ENCODE measurements at places on chromosomes 5 and 9. TPM values are rescaled to one million over a fixed set of nuclear protein-coding genes. Genes with fewer than 3 reads are reported as not detected.

GRCh38 chr5:164861610-164862009, 1356.2 kb downstream of the MAT2B start:
- no peaks in the 10 kb centered on the region for H3K27me3 ChIP-seq
- no peaks in the 10 kb centered on the region for H3K36me3 ChIP-seq
- H3K4me3 ChIP-seq, result no peak overlapping the region
- H3K4me1 ChIP-seq, result no peaks in the 10 kb centered on the region

DNA sequence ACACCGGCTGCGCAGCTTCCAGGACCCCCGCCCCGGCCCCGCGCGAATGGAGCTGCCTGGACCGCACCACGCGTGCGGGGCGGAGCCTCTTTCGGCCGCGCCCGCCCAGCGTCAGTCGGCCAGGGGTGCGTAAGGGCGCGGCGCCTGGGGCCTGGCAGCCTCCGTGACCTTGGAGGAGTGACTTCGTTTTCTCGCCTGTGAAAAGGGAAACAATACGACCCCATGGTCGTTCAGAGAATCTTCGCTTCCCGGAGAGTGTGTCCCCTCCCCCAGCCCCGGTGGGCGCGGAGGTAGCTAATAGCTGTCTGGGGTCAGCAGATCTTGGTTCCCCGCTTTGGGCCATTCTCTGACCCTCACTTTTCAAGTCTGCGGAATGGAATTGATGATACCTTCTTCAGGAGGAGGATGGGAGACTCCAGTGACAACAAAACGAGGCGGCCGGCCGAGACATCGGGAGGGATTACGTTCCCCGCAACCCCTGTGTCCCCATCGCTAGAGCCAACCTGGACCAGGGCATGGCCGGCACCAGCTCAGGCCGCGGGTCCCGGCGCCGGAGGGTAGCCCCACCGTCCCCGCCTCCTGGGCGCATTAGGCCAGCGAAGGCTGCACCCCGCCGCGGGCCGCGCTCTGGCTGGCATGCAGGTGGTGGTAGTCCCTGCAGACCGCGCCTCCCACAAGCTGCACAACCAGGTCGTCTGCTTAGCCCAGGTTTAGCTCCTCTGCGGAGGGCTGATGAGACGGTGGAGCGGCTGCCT, 5.5 kb upstream of the CDHR2 start:
- peaks cover 7% of the 10 kb centered on the region for H3K4me1 ChIP-seq
- DNase-seq, result peak; percentile 90
- H3K27me3 ChIP-seq, result no peaks in the 10 kb centered on the region

- DNase-seq, result no peak
- H3K4me1 ChIP-seq, result peaks cover 37% of the 10 kb centered on the region
- no peak overlapping the region for H3K27ac ChIP-seq
- no peaks in the 10 kb centered on the region for H3K27me3 ChIP-seq
- no peaks in the 10 kb centered on the region for H3K36me3 ChIP-seq
Measured at GRCh38 chr9:91907484-91908292, 42.3 kb downstream of the ROR2 start.

- no peaks in the 10 kb centered on the region for H3K36me3 ChIP-seq
- H3K4me1 ChIP-seq, result no peaks in the 10 kb centered on the region
- H3K27me3 ChIP-seq, result no peaks in the 10 kb centered on the region
- H3K27ac ChIP-seq, result no peak overlapping the region
Measured at GRCh38 chr9:138050472-138051330, 173.1 kb downstream of the CACNA1B start.

DNA sequence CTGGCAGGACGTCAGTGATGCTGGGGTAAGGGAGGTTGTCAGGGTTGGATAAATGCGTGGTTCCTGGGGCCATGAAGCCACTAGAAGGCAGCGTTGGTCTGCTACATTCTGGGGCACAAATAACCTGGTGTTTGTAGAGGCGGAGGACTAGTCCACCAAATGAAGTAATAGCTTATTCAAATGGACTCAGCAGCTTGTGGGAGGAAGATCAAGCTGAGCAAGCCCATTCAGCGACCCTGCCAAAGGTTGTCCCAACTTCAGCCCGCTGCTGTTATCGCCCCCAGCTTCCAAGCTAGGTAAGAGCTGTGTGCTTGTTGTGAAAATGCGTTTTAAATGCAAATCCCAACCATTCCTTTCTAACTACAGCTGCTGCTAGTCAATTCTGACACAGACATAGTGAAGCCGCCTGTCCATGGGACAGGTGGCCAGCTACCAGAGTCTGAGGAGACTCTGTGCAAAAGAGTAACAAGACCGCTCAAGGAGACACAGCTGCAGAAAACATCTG, 7.6 kb upstream of the FAM240B start:
- H3K27me3 ChIP-seq, result no peaks in the 10 kb centered on the region
- no peak overlapping the region for H3K27ac ChIP-seq
- DNase-seq, result peak; percentile 45
- H3K4me1 ChIP-seq, result no peaks in the 10 kb centered on the region

- H3K27ac ChIP-seq, result no peak overlapping the region
- H3K4me3 ChIP-seq, result no peak overlapping the region
- no peaks in the 10 kb centered on the region for H3K4me1 ChIP-seq
Measured at GRCh38 chr5:170223906-170224305, 8.9 kb upstream of the C5orf58 start.

DNA sequence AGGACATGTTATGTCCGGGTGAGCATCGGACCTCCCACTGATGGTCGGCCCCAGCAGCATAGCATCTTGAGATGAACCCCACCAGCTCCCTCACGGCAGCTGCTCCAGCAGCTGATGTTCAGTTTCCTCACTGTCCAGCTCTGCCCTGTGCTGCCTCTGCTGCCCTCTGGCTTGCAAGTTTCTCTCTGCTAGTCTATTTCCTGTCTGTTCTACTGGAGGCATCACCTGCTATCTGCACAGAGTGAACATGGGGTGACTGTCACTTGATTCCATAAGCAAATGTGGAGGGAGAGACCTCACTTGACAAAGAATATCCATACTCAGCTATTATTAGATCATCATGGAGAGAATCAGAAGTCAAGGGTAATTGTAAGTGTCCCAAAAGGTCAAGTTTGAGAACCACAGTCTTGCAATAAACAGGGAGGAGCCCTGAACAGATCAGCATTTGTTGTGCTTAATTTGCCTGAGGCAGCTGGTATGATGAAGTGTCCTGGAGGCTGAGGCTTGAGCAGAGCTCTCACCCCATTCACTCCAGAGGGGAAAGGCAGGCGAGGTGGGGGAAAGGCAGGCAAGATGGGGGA, 702.8 kb downstream of the SEMA5A start:
- DNase-seq, result peak; percentile 13
- no peaks in the 10 kb centered on the region for H3K27me3 ChIP-seq
- H3K36me3 ChIP-seq, result no peaks in the 10 kb centered on the region
- H3K4me1 ChIP-seq, result no peaks in the 10 kb centered on the region
- no peak overlapping the region for H3K4me3 ChIP-seq
- peak overlapping the region; percentile 76 for H3K27ac ChIP-seq

- no peak overlapping the region for H3K27ac ChIP-seq
- H3K27me3 ChIP-seq, result no peaks in the 10 kb centered on the region
- H3K36me3 ChIP-seq, result no peaks in the 10 kb centered on the region
- H3K4me3 ChIP-seq, result no peak overlapping the region
Measured at GRCh38 chr5:59760785-59761348, 132.7 kb downstream of the PDE4D start.

DNA sequence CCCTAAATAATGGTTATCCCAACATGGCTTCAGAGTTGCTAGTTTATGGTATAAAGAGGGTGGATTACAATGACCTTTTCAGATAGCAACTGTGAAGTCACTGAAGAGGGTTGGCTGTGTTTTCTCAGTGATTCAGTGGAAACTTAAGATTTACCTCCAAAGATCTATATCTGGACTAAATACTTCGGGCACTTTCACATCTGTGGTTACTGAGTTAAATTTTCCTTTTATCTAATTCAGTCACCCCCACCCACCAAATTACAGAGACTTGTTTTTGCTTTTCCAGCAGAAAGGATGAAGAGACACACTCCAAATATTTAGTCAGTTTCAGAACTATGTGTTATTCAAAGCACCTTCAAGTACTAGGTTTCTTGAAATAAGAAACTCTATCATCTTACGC, 573.2 kb downstream of the CCDC171 start:
- H3K27me3 ChIP-seq, result no peaks in the 10 kb centered on the region
- no peaks in the 10 kb centered on the region for H3K36me3 ChIP-seq
- no peak for DNase-seq

GRCh38 chr9:131620764-131621520, 75.6 kb downstream of the PRRT1B start:
- H3K4me1 ChIP-seq, result no peaks in the 10 kb centered on the region
- no peak overlapping the region for H3K4me3 ChIP-seq
- no peak overlapping the region for H3K27ac ChIP-seq
- DNase-seq, result no peak

DNA sequence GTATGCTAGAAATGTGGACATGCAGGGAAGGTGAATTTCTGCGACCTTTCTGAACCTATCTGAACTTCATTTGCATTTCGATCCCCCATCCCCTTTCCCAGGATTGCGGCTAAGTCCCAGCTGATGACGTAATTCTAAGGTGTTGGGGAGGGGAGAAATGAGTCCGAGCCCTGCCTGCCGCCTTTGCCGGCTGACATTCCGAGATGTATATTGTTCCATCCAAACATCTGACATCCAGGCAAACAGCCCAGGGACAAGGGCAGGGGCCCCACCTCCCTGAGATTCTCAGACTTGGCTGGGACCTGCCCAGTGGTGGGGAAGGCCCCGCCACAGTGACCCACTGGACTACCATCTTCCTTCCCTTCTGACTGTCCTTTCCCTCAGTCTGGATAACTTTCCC, 494.6 kb downstream of the ENC1 start:
- H3K36me3 ChIP-seq, result no peaks in the 10 kb centered on the region
- DNase-seq, result no peak
- H3K27me3 ChIP-seq, result no peaks in the 10 kb centered on the region
- no peak overlapping the region for H3K27ac ChIP-seq

- H3K27me3 ChIP-seq, result no peaks in the 10 kb centered on the region
- H3K4me3 ChIP-seq, result no peak overlapping the region
- H3K36me3 ChIP-seq, result no peaks in the 10 kb centered on the region
- H3K27ac ChIP-seq, result peak overlapping the region; percentile 82
Measured at GRCh38 chr9:72579190-72579589, 57.8 kb downstream of the TMC1 start.

DNAJA1 gene
- polyA plus RNA-seq, result 62.0 TPM

RMRP gene
- polyA plus RNA-seq, result not detected
